NCI-H748 treated with DMSO at 0.1 percent for 48 hours (cell line): ENCODE measurements at places on chromosomes 5 and 9.

DNA sequence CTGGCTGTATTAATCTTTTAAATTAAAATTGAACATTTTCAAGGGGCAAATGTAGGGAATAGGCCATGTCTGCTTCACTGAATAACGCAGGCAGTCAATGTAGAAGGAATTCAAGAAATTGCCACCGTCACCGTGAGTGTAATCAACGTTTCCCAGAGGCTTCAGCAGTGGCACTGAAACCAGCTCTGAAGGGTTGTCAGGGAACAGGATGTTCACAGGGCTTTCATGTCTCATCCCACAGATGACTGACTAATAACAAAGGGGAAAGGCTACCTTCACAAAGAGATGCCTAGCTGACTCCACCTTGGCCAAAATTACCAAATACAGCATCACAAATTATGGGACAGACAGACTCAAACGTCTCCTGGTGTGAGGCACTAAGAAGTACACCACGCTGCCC, 70.4 kb upstream of the SIMC1 start:
- no peak for DNase-seq

- DNase-seq: no peak
Measured at GRCh38 chr5:90861843-90862586, 303.4 kb downstream of the ADGRV1 start.

DNA sequence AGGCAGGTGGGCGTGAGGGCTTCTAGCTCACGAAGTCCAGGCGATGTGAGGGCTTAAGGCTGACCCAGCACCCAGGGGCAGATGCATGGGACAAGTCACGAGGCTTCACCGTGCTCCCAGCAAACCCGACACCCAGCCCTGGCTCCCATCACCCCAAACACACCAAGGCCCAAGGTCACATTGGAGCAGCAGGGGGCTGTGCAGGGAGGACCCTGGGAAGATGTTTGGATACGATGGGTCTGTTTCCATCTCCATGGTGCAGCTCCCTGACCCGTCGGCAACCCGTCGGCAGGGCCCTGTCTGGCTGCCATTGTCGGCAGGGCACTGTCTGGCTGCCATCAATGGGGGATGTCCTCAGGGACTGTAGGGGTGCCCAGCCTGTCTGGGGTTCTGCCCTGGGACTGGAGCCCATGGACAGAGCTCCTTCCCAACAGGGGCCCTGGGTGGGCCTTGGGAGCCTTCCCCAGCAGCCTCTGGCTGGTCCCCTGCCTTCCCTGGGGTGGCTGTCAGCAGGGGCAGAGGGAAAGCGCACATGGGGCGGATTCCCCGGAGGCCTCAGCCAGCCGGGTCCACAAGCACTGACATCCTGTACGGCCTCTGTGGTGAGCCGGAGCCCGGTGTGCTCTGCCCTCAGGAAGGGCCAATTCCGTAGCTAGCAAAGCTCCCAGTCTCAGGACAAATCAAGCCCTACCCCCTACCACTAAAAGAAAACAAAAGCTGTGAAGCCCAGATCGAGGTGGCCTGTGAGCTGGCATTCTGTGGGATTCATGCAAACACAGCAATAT, 47.1 kb downstream of the NACC2 start:
- DNase-seq: no peak

GRCh38 chr9:89311346-89312221, 589 bp downstream of the CKS2 start:
- DNase-seq: no peak

GRCh38 chr5:173327948-173328843, at the start of gene STC2:
STC2 (minus strand) TSS chr5:173328414; CDS start chr5:173328193, 221 bp downstream.
- peak; percentile 93 for DNase-seq

- DNase-seq: no peak
Measured at GRCh38 chr5:56856541-56857178, 41.3 kb downstream of the MAP3K1 start.

- DNase-seq: no peak
Measured at GRCh38 chr9:1303932-1304331, 253.8 kb downstream of the DMRT2 start.

GRCh38 chr9:113548221-113549041, 84.9 kb downstream of the RGS3 start:
- DNase-seq: no peak

- peak; percentile 31 for DNase-seq
Measured at GRCh38 chr5:92852219-92852618, 728.8 kb downstream of the NR2F1-AS1 start.

- DNase-seq: no peak
Measured at GRCh38 chr9:98993570-98993945, 49.9 kb downstream of the COL15A1 start.

- DNase-seq: no peak
Measured at GRCh38 chr9:130756037-130756436, 62.5 kb downstream of the EXOSC2 start.

GRCh38 chr9:132878695-132879456, at the start of gene SPACA9:
SPACA9 (plus strand) TSS chr9:132878898; CDS start chr9:132883948, 5,050 bp downstream.
- DNase-seq: peak; percentile 17

GRCh38 chr5:148343603-148344487, 8.5 kb downstream of the SPINK9 start:
- no peak for DNase-seq

GRCh38 chr9:35603506-35603985, 1.5 kb upstream of the TESK1 start:
- no peak for DNase-seq

- no peak for DNase-seq
Measured at GRCh38 chr5:179913461-179913860, 5.8 kb upstream of the TBC1D9B start.

- no peak for DNase-seq
Measured at GRCh38 chr5:111254613-111255012, 30.4 kb downstream of the CAMK4 start.

- no peak for DNase-seq
Measured at GRCh38 chr5:117752403-117752802, 1177.8 kb upstream of the SEMA6A start.

DNA sequence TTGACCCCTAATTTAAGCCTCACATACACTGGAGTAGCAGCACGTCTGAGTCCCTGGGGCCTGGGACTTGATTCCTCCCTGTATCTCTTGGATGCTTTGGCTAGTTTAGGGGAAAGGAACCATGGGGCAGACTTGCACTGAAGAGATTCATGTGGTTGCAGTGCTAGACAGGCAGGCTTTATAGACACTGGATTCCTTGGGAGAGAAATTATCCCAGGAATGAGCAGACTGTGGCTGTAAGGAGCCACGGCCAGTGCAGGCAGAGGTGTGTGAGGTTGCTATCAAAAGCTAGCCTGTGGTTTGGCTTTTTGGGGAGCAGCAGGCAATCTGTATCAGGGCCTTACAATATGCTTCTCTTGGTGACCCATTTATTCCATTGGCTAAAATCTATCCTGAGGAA, 20.5 kb upstream of the PITX1 start:
- DNase-seq: no peak

GRCh38 chr5:129172580-129172979, 78.0 kb downstream of the ISOC1 start:
- no peak for DNase-seq

DNA sequence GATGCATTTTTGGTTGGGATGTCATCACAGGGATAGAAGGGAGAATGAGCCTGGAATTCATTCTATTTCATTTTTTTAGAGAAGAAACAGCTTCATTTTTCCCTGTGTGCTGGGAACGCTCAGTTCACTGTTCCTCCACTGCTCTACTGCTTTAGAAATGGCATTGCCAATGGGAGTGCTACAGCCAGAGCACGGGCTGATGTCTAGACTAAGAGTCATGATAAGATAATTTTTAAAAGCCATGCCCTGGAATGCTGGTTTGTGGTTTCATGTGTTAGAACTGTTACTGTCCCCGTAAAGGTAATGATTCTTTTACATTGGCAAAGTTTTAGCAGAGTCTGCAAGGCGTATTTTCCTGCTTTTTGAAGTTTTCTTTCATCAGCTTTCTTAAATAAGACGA, 119.6 kb downstream of the SEMA6A start:
- DNase-seq: no peak

- peak; percentile 10 for DNase-seq
Measured at GRCh38 chr5:133347039-133347438, 265.3 kb downstream of the FSTL4 start.

- DNase-seq: peak; percentile 63
Measured at GRCh38 chr5:141121563-141121962, at the start of gene PCDHB4. PCDHB4 (plus strand) TSS chr5:141121818; CDS start chr5:141121999, 181 bp downstream.

- peak; percentile 100 for DNase-seq
Measured at GRCh38 chr5:18048449-18048848, 414.2 kb downstream of the TAF11L14 start.

- DNase-seq: no peak
Measured at GRCh38 chr9:34606905-34607304, 5.0 kb downstream of the RPP25L start.

DNA sequence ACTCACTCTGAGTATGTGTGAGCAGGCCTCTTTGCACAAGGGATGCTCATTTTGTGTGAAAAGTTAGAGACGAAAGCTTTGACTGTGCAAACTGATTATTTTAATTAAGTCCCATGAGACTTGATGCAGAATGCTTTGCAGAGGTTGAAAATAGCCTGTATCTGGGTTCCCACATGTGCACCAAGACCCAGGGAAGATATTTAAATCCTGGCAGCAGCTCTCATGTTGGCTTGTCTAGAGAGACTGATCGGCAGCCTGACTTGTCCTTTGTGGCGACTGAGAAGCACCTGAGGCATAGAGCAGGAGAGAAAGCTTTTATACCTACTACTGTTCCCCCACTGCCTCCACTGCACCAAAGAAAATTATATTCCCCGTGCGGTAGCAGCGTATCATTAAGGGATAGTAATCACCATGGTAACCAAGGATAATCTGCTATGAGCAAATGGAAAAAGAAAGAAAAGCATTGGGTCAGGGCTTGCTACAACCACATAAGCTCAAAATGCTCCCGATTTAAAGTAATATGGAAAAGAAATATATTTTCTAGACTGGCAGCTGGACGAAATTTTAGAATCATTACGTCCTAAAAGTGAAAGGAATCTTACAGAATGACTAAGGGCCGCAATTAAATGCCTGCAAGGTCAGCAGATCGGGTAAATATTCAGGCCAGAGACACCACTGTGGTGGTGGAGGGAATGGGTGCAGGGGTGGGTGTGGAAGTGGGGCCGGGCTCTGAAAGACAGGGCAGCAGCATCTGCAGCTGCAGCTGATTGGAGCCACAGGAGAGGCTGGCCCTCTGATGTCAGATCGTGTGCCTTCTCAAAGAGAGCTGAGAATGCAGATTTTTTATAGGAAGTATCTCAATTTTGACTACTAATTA, 135.3 kb upstream of the EPB41L4A start:
- no peak for DNase-seq

DNA sequence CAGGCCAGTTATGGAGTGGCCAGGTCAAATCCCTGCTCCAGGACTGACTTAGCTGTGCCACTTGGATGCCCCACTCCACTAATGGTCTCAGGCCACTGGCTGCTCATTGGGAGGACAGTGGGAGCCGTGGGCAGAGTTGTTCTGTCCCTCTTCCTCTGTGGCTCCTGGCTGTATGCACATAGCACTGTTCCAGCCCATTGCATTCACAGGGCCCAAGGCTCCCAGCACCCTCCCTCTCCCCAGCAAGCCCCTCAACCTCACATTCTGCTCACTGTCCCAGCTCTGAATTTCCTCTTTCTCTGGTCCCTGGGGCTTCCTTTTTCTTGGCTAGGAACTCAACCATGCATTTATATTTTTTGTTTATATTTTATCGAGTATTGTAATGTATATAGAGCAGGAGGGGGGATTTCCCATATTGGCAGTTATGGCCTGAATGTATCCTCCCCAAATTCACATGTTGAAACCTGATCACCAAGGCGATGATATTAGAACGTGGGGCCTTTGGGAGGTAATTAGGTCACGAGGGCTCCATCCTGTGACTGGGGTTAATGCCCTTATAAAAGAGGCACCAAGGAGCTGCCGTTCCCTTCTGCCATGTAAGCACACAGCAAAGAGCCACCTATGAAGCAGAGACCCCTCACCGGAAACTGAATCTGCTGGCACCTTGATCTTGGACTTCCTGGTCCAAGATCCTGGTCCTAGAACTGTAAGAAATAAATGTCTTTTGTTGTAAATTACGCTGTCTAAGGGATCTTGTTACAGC, 17.0 kb upstream of the MVB12B start:
- no peak for DNase-seq

- no peak for DNase-seq
Measured at GRCh38 chr5:24294333-24294732, 350.4 kb downstream of the CDH10 start.

- DNase-seq: no peak
Measured at GRCh38 chr5:73019766-73020165, 63.9 kb downstream of the FCHO2 start.

DNA sequence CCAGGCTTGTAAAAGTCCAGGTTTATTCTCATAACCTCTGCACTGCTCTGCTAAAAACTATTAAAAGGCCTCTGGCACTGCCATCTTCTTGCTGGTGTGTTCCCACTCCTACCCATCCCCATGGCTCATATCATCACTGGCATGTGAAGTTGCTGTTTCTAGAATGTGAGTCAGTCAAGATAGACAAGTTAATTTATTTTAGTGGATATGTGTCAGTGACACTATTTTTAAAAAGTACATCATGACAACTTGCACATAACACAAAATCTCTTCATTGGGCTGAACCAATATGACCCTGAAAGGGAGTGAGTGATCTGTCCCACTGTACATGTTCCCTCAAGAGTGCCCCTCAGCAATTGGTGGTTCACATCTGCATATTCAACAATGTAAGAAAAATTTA, 299.7 kb downstream of the NFIB start:
- DNase-seq: no peak

DNA sequence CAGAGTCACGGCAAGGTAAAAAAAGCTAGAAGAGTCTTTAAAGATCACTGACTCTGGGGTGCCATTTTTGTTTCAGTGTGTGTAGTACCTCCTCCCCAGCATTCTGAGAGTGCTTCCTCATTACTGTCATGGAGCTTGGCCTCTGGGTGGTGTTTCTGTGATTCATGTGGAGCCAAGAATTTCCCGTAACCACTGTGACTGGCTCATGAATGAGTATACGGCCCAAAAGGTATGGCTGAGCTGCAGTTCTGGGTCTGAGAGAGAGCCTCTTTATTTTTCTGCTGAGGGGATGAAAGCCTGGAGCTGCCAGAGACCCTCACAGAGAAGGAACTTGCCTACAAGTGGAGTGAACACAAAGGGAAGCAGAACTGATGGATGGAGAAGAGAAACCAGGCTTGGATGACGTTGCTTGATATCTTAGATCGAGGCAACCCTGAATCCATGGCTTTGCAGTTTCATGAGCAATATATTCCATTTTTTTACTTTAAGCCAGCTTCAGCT, 85.6 kb downstream of the PTTG1 start:
- no peak for DNase-seq

- DNase-seq: peak; percentile 20
Measured at GRCh38 chr5:111172504-111172903, 51.7 kb upstream of the CAMK4 start.

- no peak for DNase-seq
Measured at GRCh38 chr9:84235511-84235910, 105.0 kb downstream of the SLC28A3 start.

GRCh38 chr9:120592210-120592609, 12.2 kb upstream of the CDK5RAP2 start:
- DNase-seq: no peak

DNA sequence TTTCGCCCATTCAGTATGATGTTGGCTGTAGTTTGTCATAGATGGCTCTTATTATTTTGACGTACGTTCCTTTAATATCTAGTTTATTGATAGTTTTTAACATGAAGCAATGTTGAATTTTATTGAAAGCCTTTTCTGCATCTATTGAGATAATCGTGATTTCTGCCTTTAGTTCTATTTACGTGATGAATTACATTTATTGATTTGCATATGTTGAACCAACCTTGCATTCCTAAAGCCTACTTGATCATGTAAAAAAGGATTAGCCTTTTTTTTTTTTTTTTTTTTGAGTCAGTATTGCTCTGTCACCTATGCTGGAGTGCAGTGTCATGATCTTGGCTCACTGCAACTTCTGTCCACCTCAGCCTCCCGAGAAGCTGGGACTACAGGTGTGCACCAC, 25.1 kb downstream of the ITK start:
- DNase-seq: no peak

GRCh38 chr5:35803191-35803651, 53.5 kb upstream of the IL7R start:
- DNase-seq: peak; percentile 89
